Right cardiac atrium (tissue), 5 donors: ENCODE measurements at places on chromosomes 2 and 18. TPM values are rescaled to one million over a fixed set of nuclear protein-coding genes. Genes with fewer than 3 reads are reported as not detected.

TTC21B gene
- 10.8 TPM for total RNA-seq

DPP4 gene
- 0.54 TPM for total RNA-seq

RPRM gene
- total RNA-seq, result 0.26 TPM

KIDINS220 gene
- 37.4 TPM for total RNA-seq

NT5C1B gene
- not detected for total RNA-seq

PLB1 gene
- total RNA-seq, result 2.2 TPM
